HFFc6 (cell line): ENCODE measurements at places on chromosomes 1 and 21. TPM values are rescaled to one million over a fixed set of nuclear protein-coding genes. Genes with fewer than 3 reads are reported as not detected.
A peak's percentile ranks its signal among the peaks of the same experiment; 100 is the strongest.

Gene RAB13
- total RNA-seq, result 115 to 132 TPM (median 127 TPM) in 3 replicates

Gene ICOSLG
- 0.12 to 0.40 TPM (median 0.36 TPM) in 3 replicates for total RNA-seq

Gene GNAT2
- 0.34 to 0.51 TPM in 2 of 3 replicates, not detected in the other for total RNA-seq

Gene CD84
- not detected in 3 replicates for total RNA-seq

Gene LRRC71
- total RNA-seq, result 0.24 to 0.39 TPM in 2 of 3 replicates, not detected in the other

Gene KDF1
- not detected in 3 replicates for total RNA-seq

Gene FCN3
- not detected in 2 replicates for total RNA-seq

Gene RGS8
- not detected in 3 replicates for total RNA-seq

DNA sequence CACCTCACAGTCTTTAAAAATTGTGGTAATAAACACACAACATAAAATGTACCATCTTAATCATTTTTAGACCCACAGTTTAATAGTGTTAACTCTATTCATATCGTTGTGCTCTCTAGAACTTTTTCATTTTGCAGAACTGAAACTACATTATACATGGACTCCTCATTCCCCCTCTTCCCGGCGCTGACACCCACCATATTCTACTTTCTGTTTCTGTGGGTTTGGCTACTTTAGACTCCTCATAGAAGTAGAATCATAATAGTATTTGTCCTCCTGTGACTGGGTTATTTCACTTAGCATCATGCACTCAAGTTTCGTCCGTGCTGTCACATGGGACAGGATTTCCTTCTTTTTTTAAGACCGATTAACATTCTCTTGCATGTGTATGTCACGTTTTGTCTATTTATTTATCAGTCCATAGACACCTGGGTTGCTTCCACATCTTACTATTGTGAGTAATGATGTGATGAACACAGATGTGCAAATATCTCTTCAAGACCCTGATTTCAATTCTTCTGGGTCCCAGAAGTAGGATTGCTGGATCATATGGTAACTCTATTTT, 62.9 kb upstream of the TMPRSS2 start:
- no peaks in the 10 kb centered on the region for H3K4me1 ChIP-seq
- no peak overlapping the region for H3K4me3 ChIP-seq
- peaks cover 16% of the 10 kb centered on the region for H3K27me3 ChIP-seq
- no peaks in the 10 kb centered on the region for H3K36me3 ChIP-seq

DNA sequence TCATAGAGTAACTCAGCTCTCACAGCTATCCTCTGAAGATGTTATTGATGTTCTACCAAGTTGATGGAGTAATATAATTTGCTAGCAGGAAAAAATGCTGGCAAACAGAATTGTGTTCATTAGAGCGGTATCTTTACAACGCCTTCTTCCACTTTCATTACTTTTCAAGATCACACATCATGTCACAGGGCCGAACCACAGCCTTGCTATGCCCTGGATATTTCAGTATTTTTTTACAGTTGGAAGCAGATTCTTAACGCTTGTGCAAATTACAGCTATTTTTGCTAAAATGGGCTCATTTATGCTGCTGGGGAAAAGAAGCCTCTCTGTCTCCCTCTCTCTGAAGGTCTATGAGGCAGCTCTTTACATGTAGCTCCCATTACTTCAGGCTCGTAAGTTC, 632.2 kb downstream of the KIF26B start:
- DNase-seq, result no peak
- H3K36me3 ChIP-seq, result peaks cover 9% of the 10 kb centered on the region
- peaks cover 5% of the 10 kb centered on the region; the same call in 1 of the 2 replicates for H3K27me3 ChIP-seq
- no peak overlapping the region for H3K27ac ChIP-seq

- H3K4me1 ChIP-seq, result peaks cover 16% of the 10 kb centered on the region; the same call in 1 of the 2 replicates
- no peak overlapping the region for H3K27ac ChIP-seq
- DNase-seq, result no peak
- H3K36me3 ChIP-seq, result no peaks in the 10 kb centered on the region
- H3K4me3 ChIP-seq, result no peak overlapping the region
- peaks cover 14% of the 10 kb centered on the region for H3K27me3 ChIP-seq
Observed at GRCh38 chr1:47205918-47206317, 16.1 kb upstream of the PDZK1IP1 start.

- H3K36me3 ChIP-seq, result peaks cover 13% of the 10 kb centered on the region
- no peak for DNase-seq
- H3K27me3 ChIP-seq, result peaks cover 36% of the 10 kb centered on the region
- no peak overlapping the region for H3K27ac ChIP-seq
- no peak overlapping the region for H3K4me3 ChIP-seq
Observed at GRCh38 chr1:244083383-244083943, 32.4 kb downstream of the ZBTB18 start.

DNA sequence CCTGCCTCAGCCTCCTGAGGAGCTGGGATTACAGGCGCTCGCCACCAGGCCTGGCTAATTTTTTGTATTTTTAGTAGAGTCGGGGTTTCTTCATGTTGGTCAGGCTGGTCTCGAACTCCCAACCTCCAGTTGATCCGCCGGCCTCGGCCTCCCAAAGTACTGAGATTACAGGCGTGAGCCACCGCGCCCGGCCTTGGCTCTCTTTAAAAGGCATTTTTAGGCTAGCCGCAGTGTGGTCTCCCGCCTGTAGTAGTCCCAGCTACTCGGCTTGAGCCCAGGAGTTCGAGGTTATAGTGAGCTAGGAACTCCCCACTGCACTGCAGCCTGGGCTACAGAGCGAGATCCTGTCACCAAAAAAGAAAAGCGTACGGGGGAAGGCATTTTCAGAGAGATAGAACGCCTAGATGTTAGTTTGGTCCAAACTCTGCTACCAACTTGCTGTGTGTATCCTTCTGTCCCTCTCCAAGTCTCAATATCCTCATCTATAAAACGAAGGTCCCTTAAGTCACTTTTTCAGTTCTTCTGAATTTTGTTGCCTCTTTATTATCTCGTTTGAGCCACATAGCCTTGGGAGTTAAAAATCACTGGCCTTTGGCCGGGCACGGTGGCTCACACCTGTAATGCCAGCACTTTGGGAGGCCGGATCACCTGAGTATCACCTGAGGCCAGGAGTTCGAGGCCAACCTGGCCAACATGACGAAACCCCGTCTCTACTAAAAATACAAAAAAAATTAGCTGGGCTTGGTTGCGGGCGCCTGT, 734 bp downstream of the MED18 start:
- peaks cover 7% of the 10 kb centered on the region for H3K27me3 ChIP-seq
- peak overlapping the region; percentile 97 for H3K27ac ChIP-seq
- H3K4me3 ChIP-seq, result peak overlapping the region; percentile 96

DNA sequence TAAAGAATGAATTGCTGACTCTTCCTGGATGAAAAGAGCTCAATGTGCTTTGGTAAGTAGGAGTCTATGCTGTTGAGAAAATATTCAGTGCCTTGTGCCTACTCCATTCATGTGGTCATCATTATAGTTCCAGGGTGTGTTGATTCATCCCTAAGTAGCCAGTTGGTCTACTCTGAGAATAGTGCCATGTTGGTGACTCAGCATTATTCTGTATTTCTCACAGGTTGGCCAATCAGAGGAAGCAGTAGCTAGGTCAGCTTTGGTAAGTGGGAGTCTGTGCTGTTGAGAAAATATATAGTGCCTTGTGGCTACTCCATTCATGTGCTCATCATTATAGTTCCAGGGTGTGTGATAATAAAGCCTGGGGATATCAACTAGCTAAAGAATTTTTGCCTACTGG, 397.3 kb downstream of the AGBL4 start:
- no peaks in the 10 kb centered on the region; the same call in 1 of the 2 replicates for H3K27me3 ChIP-seq
- H3K36me3 ChIP-seq, result peaks cover 5% of the 10 kb centered on the region; the same call in 1 of the 2 replicates
- no peaks in the 10 kb centered on the region for H3K4me1 ChIP-seq
- H3K4me3 ChIP-seq, result no peak overlapping the region

- no peak overlapping the region for H3K4me3 ChIP-seq
- no peaks in the 10 kb centered on the region for H3K36me3 ChIP-seq
- H3K27ac ChIP-seq, result no peak overlapping the region
- no peaks in the 10 kb centered on the region for H3K4me1 ChIP-seq
- no peak for DNase-seq
Observed at GRCh38 chr1:29762635-29763034, 526.3 kb downstream of the PTPRU start.

- no peak overlapping the region for H3K4me3 ChIP-seq
- no peak for DNase-seq
- H3K36me3 ChIP-seq, result no peaks in the 10 kb centered on the region
Observed at GRCh38 chr1:3386205-3387002, 68.1 kb upstream of the ARHGEF16 start.

GRCh38 chr1:174358344-174358743, 89.4 kb upstream of the GPR52 start:
- no peaks in the 10 kb centered on the region for H3K36me3 ChIP-seq
- H3K4me3 ChIP-seq, result no peak overlapping the region
- DNase-seq, result no peak
